AG09319 (cell line): ENCODE measurements at places on chromosomes 2 and 18.

DNA sequence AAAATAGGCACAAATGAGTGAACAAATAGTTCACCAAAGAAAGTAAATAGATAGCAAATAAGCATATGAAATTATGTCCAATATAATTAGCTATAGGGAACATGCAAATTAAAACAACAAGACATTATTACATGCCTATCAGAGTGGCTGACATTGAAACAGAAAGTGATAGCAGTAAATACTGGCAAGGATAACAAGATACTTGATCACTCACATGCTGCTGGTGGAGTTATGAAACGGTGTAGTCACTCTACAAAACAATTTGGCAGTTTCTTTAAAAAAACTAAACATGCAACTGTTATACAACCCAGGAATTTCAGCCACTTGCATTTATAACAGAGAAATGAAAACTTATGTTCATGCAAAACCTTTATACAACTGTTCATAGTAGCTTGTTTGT, 439.2 kb upstream of the ACVR2A start:
- no peak for DNase-seq

- no peak for DNase-seq
Measured at GRCh38 chr2:234083572-234084348, 33.3 kb downstream of the SPP2 start.

DNA sequence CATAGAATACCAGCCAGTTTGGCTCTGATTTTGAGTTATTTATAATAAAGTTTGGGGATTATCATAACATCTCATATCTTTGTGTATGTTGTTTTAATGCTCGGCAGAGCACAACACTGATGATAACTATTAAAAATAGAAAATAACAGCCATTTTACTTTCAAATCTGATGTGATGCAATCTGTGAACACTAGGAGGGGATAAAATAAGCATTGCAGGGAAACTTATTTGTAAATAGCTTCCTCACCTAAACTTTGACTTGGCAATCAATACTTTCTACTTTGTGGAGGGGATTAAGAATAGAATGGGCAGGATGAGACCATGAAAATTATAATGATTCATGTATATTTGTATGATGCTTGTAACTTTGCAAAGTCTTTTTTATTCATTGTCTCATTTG, 54.4 kb downstream of the USP14 start:
- no peak for DNase-seq

DNA sequence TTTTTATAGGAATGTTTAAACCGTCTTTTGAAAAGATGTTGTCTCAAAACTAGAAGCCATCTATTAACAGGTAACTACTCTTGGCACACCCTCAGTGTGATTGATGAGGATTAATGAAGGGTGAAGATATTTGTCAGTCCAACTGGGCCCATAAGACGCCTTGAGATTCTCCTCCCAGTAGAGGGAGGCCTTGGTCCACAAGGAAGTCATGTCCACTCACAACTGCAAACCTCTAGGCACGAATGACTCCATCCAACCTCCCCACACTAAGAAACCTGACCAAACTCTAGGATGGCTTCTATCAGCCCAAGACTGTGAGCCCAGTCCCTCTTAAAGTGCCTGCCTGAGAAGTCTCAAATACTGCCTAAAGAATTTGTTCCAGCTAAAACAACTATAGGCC, 19.2 kb upstream of the GRP start:
- no peak for DNase-seq

DNA sequence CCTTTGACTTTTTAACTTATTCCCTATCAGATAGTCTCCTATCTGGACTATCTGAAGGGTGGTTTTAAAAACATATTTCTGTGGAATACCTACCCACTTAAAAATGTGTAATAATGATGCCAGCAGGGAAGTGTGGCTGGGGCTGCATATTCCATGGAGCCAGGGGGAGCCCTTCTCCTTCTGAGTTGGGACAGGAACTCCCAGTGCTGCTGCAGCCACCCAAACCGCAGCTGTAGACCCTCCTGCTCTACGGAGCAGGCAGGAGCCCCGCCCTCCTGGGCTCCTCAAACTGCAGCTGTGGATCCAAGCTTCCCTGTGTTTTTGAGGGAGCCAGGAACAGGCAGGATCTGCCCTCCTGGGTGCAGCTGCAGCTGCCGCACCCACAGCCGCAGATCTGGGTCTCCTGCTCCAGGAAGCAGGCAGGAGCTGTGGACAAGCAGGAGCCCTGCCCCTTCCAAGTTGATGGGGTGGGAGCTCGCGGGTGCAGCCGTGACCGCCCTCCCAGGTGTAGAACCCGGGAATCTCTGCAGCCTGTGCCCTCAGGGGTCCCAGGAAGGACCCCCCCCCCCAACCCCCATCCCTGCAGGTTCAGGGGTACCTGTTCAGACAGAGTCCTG, 57.8 kb downstream of the PDK1 start:
- DNase-seq, result no peak

GRCh38 chr18:56076723-56077122, 488.7 kb upstream of the TCF4 start:
- DNase-seq, result no peak

GRCh38 chr2:110865188-110865587, 132.8 kb downstream of the ACOXL start:
- no peak for DNase-seq

GRCh38 chr18:12007063-12007462, 25.8 kb downstream of the IMPA2 start:
- DNase-seq, result no peak

GRCh38 chr2:238596571-238597551, 170.1 kb downstream of the ASB1 start:
- peak; percentile 83 for DNase-seq

- DNase-seq, result no peak
Measured at GRCh38 chr2:233256048-233256447, 4.6 kb downstream of the ATG16L1 start.

DNA sequence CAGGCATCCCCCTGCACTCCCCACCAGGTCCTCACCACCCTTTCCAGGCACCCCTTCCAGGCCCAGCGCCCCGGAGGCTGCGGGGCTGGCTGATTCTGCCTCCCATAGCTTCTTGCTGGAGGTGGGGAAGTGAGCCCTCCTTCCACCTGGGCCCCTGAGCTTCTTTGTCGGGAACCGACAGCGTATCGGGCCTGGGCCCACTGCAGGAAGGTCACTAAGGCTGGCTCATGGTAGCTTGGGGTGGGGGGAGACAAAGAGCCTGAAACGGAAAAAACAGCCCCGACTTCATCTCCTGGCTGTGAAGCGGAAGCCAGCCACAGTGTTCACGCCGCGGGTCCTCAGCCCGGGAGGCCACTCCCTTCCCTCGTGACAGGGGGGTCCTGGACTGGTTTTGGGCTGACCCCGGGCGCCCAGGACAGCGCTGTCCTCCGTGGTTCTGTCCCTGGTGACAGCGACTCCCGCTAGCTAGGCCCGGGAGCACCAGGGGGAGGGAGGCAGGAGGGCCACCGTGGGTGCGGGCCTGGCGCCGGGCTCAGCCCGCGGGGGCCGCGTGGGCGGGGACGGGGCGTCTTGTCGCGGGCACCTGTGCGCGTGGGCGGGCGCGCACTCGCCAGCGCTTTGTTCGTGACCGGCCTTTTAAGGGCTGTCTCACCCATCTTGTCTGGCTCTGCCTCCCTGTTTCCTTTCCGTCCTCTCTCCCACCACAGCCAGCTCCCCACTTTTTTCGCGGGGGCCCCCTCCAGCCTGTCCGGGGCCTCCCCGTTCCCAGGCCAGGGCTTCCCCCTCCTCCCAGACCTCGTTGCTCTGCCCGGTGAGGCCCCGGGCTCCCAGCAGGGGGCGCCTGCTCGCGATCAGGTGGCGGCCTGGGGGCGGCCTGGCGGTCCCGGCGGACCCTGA, 64.9 kb downstream of the DNMT3A start:
- no peak for DNase-seq
